ENCODE measurements at places on chromosomes 4 and X.
A peak's percentile ranks its signal among the peaks of the same experiment; 100 is the strongest.

DNA sequence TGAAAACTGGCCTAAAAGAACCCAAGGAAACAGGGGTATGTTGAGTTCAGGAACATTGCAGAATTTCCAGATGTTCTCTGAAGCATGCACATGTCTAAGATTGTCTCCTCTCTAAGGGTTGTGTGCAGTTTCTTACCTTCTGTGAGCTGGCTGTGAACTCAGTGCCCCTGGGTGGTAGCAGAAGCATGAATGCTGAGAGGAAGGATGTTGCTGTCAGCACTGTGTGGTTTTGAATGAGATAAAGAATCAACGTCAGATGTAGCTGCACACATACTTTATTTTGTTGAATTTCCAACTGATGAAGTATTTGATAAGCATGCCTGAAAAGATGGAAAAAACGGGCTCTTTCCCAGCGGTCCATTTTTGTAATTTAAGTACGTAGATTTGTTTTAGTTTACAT, 23.8 kb upstream of the CD38 start:
- no peak for DNase-seq

DNA sequence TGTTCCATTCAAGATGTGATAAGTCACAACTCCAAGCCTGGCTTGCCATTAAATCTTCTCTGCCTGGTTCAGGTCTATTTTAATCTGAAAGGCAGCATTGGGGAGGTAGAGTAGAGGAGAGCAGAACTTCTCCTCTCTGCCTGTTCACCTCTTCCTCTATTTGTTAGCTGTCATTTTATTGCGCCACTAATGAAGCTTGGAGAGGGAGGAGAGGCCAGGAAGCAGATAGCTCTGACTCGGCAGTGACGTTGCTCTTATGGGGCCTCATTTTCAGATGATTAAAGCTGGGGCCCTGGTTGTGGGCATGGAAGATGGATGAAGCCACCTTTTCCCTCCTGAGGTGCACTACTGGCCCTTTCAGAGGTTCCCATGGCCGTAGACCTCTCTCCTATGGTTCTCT, 207.3 kb downstream of the MID1IP1 start:
- no peak for DNase-seq

DNA sequence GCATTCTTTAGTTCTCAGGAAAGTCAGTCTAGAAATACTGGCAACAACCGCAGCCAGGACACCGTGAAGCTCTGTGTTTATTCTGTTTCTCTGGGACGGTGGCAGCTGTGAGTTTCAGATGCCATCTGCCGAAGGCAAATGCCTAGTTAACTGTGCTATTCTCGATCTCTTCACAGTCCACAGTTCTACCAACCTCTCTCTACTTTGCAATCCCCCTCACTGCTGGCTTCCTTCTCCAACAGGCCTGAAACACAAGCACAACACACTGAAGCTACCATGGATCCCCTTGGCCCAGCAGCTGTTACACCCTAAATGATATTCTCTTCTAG, 118.8 kb downstream of the ZNF827 start:
- peak; percentile 60 for DNase-seq

DNA sequence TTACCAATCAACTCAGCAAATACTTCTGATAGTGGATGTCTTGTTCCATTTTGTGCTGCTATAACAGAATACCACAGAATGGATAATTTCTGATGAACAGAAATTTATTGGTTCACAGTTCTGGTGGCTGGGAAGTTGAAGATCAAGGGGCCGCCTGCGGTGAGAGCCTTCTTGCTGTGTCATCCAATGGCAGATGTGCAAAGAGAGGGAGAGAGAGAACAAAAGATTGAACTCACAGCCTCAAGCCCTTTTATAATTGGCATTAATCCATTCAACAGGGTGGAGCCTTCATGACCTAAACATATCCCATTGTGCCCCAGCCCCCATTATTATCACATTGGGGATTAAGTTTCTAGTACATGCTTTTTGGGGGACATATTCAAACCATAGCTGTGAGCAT, 86.1 kb downstream of the ADGRG4 start:
- DNase-seq, result no peak

- DNase-seq, result no peak
Observed at GRCh38 chrX:149877157-149877556, 3.8 kb upstream of the MAGEA8 start.

DNA sequence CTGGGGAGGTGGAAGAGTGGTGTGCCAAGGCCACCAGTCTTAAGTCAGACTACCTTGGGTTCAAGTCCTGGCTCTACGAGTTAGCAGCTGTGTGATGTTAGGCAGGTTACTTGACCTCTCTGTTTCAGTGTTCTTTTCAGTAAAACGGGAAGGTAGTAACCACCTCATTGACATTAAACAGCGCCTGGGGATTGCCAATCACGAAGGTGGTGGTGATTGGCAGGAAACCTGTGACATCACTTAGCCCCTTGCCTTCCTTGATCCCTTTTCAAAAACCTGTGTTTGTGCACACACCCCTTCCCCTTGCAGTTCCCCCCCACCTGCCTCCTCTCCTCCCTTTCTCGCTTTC, 7.6 kb downstream of the KLF3 start:
- no peak for DNase-seq

- no peak for DNase-seq
Observed at GRCh38 chr4:149997881-149998421, 80.3 kb upstream of the DCLK2 start.

DNA sequence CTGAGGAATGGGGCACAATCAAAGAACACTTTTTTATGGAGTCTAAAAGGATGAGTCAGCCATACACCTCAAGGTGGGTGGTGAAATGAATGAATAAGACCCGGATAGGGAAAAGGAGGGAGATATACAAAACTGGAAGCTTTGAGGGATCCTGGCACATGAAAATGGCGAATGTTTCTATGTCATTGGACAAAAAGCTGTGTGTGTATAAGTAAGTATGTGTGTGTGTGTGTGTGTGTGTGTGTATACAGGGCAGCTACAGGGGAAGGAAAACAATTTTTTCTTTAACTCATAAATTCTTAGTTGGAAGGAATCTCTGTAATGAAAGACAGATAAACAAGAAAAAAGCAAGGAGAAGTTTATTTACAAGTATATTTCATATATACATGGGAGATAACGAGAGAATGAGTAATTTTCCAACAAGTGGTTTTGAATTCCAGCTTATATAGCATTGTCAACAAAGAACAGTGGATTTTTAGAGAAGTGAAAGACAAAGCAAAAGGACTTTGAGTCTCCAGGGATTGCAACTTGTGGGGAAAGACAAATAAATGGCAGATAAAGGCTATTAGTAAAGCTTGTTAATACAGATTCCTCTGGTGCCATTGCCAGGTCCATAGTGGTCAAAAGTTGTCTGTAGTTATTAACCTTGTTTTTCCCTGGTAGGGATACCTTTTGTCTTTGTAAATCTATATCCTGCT, 99.7 kb downstream of the MMRN1 start:
- no peak for DNase-seq

DNA sequence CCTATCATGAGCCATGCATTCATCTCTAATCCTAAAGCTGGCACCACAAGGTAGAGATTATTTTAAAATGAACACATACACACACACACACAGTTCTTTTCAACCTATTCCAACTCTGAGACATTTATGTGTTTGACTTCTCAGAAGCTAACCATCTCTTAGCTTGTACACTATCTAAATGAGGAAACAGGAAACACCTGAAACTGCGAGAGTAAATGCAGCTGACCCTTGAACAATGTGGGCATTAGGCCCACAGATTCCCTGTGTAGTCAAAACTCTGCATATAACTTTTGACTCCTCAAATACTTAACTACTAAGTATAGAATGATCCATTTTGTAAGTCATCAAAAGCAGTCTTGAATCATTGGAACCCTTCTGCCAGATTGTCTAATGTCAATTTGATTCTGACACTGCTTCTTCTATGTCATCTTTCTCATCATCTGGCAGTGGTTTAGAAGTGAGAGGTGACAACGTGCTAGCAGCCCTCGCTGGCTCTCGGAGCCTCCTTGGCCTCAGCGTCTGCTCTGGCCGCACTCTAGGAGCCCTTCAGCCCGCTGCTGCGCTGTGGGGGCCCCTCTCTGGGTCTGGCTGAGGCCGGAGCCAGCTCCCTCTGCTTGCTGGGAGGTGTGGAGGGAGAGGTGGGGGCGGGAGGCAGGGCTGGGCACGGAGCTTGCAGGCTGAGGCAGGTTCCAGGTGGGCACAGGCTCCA, 21.4 kb upstream of the IL15 start:
- no peak for DNase-seq

DNA sequence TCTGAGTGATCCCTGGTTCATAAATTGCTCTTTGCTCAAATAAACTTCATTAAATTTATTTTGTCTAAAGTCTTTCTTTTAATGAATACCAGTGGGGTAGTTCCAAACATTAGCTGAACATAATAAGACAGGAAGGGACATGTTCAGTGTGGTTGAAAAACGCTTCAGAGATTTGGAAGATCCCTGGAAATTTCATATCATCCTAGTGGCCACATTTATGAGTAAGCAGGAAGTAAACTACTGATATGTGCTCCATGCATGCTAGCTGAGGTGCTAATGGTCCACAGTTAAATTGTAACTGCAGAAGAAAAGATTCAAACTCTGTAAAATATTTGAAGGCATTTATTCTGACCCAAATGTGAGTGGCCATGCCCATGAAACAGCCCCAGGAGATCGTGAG, 1328.7 kb downstream of the ADGRL3 start:
- no peak for DNase-seq
